ENCODE measurements at places on chromosomes 12 and 14.
A peak's percentile ranks its signal among the peaks of the same experiment; 100 is the strongest.

DNA sequence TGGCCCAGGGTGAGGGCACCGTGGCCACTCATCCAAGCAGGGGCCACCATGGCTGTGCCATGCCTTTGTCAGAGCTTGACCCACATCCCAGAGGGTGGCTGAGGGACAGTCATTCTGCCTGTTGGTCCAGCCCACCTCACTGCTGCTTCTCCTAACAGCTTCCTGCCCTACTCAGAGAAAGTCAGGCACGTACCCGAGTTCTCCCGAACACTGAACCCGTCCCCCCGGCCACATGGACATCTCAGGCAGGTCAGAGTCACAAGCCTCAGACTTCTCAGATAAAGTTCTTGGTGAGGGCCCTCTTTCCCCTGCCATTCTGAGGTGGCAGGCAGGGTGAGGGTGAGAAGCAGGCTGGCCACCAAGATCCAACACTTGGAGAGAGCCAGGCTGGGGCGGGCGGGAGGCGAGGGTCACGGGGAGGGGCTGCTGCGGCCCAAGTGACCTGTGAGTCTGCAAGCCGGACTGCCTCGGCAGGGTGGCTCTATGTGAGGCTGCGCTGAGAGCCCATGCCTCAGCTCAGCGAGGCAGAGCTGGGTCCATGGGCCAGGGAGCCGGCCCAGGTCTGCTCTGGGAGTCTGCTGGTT is 317.8 kb downstream of the TMEM121 start:
- DNase-seq: no peak

DNA sequence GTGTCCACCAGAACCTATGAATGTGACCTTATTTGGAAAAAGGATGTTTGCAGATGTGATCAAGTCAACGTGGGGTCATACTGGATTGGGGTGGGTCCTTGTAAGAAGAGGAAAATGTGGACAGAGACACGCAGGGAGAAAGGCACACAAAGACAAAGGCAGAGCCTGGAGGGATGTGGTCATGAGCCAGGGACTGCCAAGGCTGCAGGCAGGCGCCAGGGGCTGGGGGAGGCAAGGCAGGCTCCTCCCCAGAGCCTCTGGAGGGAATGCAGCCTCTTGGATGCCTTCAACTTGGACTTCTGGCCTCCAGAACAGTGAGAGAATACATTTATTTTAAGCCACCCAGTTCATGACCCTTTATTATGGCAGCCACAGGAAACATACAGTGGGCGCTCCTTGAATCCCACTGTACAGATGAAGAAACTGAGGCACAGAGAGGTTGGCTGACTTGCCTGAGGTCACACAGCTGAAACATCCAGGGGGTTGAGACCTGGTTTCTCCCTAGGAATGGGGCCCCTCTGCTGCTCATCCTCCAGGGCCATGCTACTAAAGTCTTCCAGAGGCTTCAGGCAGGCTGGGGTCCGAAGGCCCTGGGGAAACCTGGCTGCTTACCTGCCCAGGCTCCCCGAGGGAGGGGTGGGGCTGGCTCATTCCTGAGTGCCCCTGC is 99.7 kb downstream of the RFLNA start:
- no peak for DNase-seq

DNA sequence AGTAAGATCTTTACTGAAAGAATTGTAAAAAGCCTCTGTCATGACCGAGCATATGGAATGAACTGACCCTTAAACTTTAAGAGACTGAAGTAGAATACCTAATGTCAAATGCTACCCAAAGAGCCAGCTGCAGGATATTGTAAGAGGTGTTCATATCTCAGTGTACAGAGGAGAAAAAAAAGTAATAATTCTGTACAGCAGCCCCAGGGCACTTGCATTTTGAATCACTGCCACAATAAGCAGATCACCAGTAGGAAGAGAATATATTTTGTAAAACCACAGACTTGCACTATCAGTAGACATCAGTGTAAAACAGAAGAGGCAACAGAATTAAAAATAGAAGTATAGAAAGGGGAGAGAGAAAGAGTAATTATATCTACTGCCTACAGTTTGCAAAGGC is 162.6 kb downstream of the PPFIA2 start:
- DNase-seq: no peak

DNA sequence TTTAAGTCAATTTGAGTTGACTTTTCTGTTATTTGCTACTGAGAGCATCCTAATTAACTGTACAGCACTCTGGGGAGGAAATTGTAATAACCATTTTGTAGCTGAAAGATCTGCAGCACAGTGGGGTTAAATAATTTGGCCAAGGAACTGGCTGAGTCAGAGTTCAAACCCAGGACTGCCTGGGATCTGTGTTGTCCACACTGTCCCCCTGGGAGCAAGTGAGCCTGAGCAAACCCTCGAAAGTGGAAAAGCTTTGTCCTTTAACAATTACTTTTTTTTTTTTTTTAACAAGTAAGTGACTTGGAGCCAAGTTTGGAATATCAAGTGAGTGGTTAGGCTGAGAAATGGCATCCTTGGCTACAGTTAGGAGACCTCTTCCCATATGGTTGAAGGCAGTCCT is 247.2 kb upstream of the CCDC196 start:
- no peak for DNase-seq

GRCh38 chr12:47388712-47389111 is 309.0 kb upstream of the AMIGO2 start:
- no peak for DNase-seq

- no peak for DNase-seq
Measured at GRCh38 chr12:75848431-75848925, 183.1 kb downstream of the PHLDA1 start.

- DNase-seq: no peak
Measured at GRCh38 chr12:112714166-112714710, 77.3 kb upstream of the RPH3A start.

DNA sequence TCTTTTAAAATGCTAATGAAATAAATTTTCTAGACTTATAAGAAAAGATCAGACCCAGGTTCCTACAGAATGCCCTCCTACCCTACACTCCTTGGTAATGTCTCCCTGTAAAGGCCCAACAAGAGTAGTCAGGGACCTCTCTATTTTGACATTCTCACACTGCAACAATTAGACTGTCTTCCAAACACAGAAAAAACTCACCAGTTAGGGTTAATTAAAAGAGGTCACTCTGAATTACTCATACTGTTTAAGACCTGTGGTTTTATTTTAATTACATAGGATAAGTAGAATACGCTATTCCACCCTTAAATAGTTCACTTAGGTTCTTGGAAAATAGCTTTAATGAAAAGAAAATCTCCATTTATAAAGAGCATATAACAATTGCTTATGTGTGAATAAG is 142.4 kb downstream of the ITPR2 start:
- DNase-seq: no peak

DNA sequence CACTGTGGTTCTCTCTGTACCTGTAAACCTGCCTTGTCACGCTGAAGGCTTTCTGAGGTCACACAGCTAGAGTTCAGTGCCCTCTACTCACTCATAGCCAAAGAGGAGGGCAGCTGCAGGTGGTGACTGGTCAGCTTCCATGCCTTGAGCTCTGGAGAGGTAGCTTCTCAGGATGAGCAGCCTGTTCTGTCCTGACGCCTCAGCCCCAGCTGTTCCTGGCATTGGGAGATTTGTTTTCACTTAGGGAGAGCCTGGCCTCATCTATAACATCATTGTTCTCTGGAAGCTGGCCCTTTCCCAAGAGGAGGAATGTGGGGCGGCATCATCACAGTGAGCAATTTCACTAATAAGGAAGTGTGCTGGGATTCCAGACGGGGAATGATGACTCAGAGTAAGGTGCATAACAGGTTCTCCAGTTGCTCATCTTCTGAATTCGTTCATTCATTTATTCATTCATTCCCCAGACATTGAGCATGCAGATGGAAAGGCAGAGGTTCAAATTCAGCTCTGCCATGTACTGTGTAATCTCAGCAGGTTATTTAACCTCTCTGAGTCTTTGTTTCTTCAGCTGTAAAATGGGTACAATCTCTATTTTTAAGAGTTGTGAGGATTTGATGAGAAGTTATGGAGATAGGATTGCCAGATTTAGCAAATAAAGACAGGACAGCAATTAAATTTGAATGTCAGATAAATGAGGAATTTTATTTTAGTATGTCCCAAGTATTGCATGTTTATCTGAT is 255.8 kb upstream of the CRY1 start:
- DNase-seq: no peak

GRCh38 chr12:95970905-95971304 is 25.2 kb downstream of the HAL start:
- no peak for DNase-seq

- no peak for DNase-seq
Measured at GRCh38 chr12:53160000-53160399, 20.5 kb upstream of the ZNF740 start.

GRCh38 chr14:36367985-36368774 is 47.7 kb upstream of the MBIP start:
- no peak for DNase-seq

DNA sequence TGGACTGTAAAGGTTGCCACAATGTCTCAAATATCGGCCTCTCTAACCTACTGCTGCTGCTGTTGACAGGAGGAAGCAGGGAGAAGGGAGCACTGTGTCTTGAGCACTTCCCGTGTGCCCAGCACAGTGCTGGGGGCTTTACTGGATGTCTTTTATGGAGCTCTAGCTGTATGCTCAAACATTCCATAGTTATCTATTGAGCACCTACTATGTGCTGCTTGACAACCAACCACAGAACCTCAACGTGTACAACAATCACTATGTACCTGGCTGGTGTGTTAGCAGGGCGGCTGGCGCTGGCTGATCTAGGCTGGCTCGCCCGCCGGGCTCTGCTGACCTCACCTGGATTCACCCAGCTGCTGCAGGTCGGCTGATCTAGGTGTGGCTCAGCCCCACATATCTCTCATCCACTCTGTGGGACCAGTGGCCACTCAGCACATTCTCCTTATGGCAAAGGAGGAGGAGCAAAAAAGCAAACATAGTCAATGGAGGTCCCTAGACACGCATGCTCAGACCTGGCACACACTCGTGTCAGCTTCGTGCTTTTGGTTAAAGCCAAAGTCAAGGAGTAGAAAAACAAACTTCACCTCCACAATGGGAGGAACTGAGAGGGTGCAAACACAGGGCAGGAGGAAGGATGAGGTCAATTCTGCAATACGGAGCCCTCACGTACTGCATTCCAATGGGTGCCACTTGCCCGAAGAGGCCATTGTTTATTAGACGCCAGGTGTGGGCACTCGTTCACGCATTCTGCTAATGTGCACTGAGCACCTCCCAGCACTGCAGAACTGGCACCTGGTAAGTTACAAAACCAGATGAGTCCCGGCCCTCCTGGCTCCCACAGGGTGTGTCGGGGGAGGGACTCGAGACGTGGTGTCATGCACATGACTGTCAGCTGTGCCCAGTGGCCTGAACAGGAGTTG is 147.2 kb downstream of the SCARB1 start:
- DNase-seq: no peak

GRCh38 chr12:128804762-128805161 is 19.0 kb downstream of the SLC15A4 start:
- no peak for DNase-seq

- DNase-seq: no peak
Measured at GRCh38 chr12:97960225-97960624, 497.6 kb downstream of the RMST start.

- DNase-seq: no peak
Measured at GRCh38 chr14:36096090-36096489, 80.4 kb downstream of the PTCSC3 start.

DNA sequence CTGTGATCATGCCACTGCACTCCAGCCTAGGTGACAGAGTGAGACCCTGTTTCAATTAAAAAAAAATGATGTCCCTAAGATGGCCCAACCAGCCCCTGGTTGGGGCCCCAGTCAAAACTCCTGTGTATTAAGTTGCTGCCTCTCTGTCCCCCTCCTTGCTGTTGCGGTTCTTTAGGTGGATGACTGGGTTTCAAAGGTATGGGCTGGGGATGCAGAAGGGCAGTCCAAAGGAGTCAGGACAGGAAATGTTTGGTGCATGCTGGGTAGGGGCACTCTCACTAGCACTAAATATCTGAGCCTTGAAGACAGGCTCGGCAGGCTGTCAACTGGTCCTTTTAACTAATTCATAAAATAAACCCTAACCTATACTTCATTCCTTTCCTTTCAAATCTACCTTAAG is 12.0 kb upstream of the PIP4K2C start:
- no peak for DNase-seq

GRCh38 chr14:59336706-59337105 is 128.5 kb downstream of the GPR135 start:
- DNase-seq: no peak

DNA sequence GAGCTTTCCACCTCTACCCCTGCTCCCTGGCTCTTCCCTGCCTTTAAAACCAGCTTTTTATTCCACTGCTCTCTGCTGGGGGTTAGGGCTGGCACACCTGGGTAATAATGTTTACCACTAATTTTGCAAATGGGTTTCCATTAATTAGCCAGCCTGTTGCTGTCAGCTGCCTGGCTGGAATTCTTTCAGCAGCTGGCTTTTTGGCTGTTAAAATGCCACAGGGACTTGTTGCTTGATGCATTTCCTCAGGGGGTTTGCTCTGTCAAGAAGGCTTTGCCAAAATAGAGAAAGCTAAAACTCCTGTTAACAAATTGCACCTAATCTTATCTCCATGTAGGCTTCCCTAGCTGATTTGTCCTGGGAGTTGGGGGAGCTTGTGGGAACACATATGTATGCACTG is 51.8 kb upstream of the PSMC1 start:
- no peak for DNase-seq

DNA sequence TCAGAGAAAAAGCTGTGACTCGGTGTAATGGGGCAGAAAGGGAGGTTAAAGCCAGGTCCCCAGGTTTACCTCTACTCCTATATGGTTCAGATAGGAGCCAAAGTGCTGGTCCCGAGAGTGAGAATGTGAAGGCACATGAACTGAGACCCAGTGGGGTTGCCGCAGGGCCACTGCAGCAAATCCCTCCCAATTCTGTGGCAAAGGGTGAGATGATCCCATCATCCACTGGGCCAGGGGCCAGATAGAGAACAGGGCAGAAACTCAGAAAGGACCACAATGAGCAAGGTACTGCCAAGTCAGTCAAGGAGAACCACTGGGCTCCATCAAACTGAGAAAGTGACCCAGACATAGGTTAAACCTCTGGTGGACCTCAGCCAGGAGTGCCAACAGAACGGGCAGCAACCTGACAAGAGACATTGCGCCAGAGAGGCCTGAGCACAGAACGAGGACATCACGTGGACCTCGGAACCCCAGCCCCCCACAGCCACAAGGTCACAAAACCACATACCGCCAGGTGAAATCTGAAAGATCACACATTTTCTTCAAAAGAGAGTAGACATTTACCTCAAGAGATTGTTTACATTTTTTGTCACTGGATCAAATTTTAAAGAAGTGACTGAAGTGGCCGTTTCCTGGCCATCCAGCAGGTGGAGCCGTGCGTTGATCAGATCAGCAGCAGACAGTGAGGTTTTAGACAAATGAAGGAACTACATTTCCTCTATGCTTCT is 20.5 kb upstream of the ITPR2 start:
- peak; percentile 58 for DNase-seq

GRCh38 chr14:69483765-69484443 is 624 bp upstream of the PLEKHD1 start:
- DNase-seq: no peak

Measured in activated CD8-positive, alpha-beta memory T cell treated with anti-CD3 and anti-CD28 coated beads for 1 hour (primary cell).